NCI-H446 treated with DMSO at 0.1 percent for 48 hours (cell line): ENCODE measurements at places on chromosomes 7 and 10.

DNA sequence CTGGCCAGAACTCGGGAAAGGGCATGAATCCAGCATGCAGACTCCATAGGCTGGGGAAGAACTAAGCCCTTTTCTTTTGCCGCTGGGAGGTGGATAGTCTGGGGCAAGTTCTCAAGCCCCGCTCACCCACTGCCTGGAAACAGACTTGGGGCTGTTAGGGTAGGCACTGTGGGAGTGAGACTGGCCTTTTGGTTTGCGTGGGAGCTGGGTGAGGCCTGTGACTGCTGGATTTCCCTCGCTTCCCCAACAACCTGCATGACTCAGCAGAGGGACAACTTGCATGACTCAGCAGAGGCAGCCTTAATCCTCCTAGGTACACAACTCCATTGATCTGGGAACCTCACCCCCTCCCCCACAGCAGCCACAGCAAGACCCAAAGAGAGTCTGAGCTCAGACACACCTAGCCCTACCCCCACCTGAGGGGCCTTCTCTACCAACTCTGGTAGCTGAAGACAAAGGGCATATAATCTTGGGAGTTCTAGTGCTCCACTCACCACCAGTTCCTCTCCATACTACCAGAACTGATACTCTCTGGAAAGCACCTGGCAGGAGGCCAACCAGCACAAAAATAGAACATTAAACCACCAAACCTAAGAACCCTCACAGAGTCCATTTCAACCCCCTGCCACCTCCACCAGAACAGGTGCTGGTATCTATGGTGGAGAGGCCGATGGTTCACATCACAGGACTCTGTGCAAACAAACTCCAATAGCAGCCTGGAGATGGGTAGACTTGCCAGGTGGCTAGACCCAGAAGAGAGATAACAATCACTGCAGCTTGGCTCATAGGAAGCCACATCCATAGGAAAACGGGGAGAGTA, 81.4 kb upstream of the LAMB4 start:
- DNase-seq, result no peak

DNA sequence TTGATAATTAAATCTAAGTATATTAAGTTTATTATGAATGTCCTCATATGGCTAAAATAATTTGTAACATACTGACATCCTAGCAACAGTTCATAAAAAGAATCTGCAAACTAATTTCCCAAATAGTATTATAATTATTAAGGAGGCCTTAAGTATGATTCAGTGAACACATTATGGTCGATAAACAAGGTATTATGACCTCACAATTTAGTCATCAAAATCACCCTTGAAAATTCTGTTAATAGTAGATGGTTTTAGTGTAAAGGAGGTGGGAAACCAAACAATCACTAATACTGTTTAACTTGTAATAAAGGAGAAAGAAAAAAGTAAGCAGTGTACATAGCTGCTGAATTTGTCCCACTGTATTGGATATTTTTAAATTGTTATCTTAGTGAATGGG, 2.1 kb downstream of the ETV1 start:
- no peak for DNase-seq

GRCh38 chr7:30157204-30157603, 22.4 kb downstream of the MTURN start:
- no peak for DNase-seq

DNA sequence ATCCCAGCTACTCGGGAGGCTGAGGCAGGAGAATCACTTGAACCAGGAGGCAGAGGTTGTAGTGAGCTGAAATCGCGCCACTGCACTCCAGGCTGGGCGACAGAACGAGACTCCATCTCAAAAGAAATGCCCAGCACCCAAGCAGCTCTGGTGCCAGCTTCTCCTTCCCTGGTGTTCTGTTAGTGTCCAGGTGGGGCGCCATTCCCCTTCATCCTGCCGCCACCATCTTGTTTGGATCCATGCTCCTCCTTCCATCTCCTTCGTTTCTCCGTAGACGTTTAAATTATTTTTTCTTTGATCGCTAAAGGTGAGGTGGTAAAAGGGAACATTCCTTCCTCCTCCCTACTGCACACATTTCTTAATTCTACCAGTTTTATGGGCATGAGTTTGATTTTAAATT, 30.3 kb downstream of the PROSER2 start:
- DNase-seq, result no peak

- no peak for DNase-seq
These were observed 888.5 kb upstream of the SORCS1 start for GRCh38 chr10:108052981-108053380.

DNA sequence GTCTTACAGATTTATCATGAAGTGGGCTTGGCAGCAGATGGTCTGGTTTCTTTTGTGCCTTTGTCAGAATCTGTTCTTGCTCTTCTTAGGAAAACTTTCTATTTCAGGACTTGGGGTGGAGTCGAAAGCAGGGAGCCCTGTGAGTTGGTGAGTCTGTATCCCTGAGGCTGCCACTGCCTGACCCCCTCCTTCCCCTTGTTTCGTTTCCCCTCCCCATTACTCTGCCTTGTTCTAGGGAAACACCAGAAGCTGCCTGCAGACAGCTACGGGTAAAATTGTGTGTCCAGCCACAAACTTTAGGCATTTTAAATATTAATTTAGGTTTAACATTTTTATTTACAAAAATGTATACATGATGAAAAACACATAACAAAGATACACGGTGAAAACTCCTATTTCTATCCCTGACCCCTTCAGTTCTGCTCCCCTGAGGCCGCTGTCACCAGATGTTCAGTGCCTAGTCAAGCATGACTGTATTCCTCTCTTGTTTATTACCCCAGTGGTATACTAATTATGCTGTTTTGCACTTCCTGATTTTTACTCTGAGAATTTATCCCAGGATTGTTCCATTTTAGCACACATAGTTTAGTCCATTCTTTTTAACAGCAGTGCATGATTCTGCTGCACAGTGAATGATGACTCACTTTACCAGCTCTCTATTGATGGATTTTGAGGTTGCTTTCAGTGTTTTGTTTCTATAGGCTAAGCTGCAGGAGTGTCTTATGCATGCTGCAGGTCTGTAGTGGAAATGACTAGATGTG, 9.1 kb downstream of the TSPAN14 start:
- DNase-seq, result no peak

- no peak for DNase-seq
These were observed 15.6 kb downstream of the CUBN start for GRCh38 chr10:17113889-17114540.

DNA sequence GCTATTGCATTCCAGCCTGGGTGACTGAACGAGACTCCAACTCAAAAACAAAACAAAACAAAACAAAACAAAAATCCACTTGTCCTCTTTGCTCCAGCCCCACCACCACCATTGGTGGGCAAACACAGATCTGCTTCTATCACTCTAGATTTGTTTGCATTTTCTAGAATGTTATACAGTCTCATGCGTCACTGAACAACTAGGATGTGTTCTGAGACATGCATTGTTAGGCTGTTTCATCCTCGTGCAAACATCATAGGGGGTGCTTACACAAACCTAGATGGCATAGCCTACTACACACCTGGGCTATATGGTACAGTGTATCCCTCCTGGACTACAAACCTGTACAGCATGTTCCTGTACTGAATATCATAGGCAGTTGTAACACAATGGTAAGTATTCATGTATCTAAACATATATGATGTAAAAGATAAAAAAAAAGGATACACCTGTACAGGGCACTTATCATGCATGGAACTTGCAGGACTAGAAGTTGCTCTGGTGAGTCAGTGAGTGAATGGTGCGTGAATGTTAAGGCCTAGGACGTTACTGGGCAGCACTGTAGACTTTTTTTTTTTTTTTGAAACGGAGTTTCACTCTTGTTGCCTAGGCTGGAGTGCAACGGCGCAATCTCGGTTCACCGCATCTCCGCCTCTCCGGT, 45.3 kb downstream of the BTBD16 start:
- DNase-seq, result no peak

GRCh38 chr7:17939211-17939605, 1.1 kb downstream of the SNX13 start:
- DNase-seq, result no peak

DNA sequence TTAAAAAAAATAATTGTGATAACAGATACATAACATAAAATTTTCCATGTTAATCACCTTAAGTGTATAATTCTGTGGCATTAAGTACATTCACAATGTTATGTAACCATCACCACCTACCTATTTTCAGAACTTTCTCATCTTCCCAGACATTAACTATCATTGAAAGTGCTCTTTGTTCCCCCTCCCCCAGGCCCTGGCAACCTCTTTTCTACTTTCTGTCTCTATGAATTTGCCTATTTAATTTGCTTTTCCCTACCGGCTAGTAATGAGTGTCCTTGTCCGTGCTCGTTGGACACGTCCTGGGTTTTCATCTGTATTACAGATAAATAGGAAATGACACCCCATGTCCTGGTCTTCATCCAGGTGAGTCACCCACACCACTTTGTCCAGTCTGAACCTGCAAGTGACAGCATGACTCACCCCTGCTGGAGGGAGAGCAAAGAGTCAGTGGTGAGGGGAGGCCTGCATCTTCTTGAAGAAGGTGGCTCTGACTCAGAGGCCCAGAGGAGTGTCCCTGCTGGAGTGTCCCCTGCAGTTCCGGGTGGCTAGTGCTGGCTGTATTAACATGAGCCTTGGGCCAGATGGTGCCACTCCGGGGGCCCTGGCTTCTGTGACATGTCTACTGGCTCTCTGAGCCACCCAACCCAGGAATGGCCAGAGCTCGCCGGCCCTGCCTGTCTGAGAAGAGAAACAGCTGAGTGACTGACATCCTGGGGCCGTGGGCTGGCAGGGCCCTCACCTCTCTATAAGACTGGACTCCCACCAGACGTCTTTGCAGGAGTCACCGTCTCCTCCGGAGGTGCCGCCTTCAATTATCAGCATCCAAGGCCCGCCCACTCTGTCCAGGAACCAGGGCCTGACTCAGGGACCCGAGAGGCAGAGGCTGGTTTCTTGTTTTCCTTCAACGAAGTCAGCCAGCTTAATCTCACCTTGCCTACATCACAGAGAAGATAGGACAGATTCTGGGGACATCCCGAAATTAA, 503.2 kb upstream of the MKI67 start:
- no peak for DNase-seq

- no peak for DNase-seq
These were observed 165.2 kb upstream of the PTER start for GRCh38 chr10:16271571-16271970.

- no peak for DNase-seq
These were observed 94.3 kb upstream of the IL6 start for GRCh38 chr7:22632674-22633073.

GRCh38 chr7:38244516-38244915, 28.9 kb downstream of the TARP start:
- DNase-seq, result no peak

DNA sequence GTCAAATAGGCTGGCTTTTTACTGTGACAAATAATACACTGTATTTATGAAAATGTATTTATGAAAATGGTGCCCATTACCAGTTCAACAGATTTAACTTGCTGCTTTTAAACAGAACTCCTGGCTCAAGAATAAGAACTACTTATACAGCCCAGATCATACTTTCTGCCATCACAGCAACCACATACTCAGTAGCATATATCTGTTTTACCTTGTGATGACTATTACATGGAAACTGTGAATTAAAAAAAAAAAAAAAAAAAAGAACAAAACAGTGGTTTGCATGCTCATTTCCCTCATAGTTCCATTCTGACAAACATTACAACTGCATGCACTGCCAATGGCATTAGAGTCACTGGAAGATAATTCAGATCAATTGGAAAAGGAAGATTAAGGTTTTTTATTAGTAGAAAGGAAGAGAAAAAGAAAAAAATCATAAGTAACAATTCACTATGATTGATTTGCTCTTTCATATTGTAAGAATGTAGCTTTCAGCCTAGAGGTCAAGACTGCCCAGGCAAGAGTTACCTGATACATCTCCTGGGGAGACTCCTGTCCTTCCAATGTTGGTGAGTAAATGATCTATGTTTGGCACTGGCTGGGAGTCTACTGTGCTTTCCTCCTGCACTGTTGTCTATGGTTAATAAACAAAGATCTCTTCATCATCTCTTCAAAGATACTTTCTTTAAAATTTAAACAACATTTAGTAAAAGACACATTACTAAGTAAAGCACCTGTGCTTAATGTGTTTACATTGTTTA, 132.8 kb downstream of the ARHGAP21 start:
- DNase-seq, result no peak

- no peak for DNase-seq
These were observed 2.1 kb upstream of the HOXA1 start for GRCh38 chr7:27097686-27098577.

DNA sequence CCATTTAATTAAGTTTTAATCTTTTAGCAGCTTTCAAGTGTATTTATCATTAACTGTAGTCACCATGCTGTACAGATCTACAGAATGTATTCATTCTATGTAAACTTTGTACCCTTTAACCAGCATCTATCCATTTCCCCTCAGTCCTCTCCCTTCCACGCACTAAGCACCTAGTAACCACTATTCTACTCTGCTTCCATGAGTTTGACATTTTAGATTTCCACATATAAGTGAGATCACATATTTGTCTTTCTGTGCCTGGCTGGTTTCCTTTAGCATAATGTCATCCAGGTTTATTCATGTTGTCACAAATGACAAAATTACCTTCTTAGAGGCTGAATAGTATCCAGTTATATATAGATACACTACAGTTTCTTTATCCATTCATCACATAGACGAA, 79.7 kb downstream of the BTAF1 start:
- DNase-seq, result no peak

GRCh38 chr10:35394411-35394851, 58.1 kb downstream of the CCNY start:
- no peak for DNase-seq

DNA sequence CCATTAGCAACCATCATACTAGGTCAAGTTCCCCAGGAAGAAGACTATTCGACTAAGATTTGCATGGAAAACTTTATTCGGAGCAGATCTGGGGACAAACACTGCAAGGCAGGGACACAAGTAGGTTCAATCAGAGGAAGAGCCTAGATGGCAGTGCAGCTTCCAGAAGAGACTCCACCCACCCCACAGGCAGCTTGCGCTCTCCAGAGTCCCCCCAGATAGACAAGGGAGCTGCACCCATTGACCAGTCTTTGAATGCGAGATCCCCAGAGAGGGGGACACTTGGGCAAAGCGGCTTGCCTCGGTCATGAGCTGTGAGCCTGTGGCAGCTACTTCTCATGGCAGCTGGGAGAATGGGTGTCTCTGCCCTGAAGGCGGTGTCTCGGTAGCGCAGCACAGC, 4.2 kb downstream of the GALNTL5 start:
- no peak for DNase-seq
